ENCODE measurements at places on chromosomes 1 and 21.

- no peak for DNase-seq
These were observed 29.0 kb downstream of the NEK7 start for GRCh38 chr1:198185759-198186158.

- no peak for DNase-seq
These were observed 28.8 kb downstream of the SPSB1 start for GRCh38 chr1:9321480-9321849.

DNA sequence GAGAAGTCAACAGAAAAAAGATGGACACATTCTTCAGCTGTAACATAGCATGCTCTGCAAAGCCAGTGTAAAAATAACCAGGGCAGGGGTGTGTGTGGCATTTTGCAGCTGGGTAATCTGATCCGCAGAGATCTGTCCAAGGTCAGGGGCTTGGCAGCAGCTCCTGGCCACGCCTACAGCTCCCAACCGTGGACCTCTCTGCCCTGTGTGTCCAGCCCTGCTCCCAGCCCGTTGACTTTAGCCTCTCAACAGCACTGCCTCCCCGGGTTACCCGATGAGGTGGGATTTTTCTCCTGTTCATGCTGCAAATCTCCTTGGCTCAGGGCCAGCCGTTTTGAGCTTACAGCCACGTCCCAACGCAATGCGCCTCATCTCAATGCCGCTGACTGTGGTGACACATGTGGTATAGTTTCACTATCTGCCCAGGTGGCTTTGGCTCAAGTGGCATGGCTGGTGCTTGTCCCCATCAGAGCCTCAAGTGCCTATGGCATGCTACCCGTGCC, 68.1 kb downstream of the VWA5B1 start:
- DNase-seq = no peak

- DNase-seq = no peak
These were observed 2.0 kb downstream of the POLR3C start for GRCh38 chr1:145826030-145826429.

DNA sequence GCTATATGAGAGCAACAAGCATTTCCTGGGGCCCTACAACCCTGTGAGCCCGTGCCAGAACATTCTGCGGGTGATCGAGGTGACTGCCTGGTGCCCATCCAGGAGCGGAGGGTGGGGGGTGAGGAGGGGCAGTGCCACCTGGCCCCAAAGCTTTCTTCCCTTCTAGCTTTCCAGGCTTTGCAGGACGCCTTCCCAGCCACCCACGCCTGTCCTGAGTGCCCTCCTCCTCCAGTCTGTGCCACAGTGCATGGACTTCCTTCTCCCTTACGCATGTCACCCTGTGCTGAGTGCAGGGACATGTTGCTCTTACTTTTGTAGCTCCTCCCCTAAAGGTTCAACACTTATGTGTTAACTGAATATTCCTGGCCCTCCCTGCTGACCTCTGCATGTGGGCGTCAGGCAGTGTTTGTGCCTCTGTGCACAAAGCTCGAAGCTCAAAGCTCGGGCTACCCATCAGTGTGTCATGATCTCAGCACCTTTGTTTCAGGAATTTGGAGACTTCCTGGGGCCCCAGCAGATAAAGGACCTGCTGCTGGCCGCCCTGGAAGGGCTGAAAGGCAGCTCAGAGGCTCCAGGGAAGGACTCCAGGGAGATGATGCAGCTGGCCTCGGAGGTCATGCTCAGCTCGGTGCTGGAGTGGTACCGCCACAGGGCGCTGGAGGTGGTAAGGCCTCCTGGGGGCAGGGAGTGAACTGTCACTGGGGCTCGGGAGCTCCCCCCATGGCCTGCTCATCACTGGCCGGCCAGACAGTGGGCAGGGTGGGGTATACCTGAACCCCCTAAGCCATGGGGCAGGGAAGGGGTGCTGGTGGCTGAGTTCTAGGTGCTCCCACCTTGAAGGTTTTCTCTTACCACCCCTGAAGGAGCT, 36.7 kb upstream of the TTC4 start:
- DNase-seq = no peak

GRCh38 chr1:25430967-25431881, 527 bp downstream of the MACO1 start:
- no peak for DNase-seq

Data from stimulated activated CD4-positive, alpha-beta T cell treated with anti-CD3 and anti-CD28 coated beads, Interleukin-2, amount 100 ng/mL, for 24 hours (primary cell).